ENCODE measurements at places on chromosomes 3 and 15.

DNA sequence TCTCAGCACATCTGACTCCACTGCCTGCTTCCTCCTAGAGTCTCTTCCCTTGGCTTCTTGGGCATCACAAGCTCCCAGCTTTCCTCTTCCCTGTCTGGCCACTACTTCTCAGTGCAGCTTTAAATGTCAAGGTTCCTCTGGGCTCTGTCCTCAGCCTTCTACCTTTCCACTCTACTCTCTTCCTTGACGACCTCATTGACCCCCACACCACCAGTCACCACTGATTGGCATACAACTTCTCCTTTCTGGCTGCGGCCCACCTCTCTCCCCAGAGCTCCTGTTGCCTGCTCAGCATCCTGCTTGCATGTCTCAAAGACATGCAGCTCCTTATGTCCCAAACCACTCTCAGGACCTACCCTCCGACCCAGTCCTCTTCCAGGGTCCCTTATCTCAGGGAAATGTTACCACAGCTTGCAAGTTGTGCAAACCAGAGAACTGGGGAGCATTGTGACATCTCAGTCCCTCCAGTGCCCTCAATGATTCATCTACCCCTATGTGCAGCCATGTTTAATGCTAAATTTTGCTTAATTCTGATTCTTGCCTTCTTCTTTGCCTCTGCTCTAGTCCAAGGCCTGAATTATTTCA, 49.9 kb downstream of the TRPM1 start:
- peak; percentile 0 for DNase-seq

- peak; percentile 19 for DNase-seq
These were observed 515 bp downstream of the EIF4G1 start for GRCh38 chr3:184314700-184315542.

DNA sequence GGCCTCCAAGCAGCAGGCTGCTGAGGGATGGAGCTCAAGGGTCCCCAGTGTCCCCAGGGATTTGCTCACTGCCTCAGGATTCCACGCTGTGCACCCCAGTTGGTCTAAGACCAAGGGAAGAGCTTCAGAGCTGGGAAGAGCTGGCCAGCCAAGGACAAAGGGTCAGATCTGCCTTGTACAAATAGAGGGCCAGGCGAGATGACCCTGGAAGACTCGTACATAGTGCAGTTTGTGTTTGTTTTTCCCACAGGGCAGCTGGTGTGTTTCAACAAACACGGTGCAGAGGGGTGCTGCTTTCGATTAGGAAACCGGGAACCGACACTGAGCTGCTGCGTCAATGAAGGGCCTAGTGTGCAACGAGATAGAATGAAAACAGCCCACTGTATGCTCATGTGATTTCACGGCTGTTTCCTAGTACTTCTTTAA, 56.1 kb upstream of the TRPM1 start:
- no peak for DNase-seq

DNA sequence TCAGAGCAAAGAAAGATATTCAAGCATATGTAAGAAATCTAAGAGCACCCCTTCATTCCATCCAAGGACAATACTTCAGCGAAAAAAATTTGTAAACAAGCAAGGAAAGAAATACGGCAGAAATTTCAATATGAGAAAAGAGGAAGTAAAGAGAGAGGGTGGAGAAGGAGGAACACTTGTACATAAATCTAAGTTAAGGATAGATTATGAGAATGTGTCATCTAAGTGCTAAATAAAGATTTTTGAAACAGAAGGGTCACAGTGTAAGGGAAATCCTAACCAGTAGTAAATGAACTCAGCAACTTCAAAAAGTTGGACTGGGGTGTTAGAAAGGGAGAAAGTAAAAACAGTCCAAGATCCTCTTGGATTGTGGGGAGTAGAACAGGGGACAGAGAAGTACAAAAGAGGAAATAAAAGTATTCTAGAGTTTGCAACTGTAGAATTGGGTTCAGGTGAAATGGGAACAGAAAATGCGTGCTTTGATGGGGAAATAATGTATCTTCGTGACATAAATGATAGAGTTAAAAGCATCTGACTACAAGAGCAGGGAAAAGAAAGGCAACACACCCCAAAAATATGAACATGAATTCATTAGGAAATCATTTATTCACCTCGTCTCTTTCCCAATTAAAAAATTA, 68.5 kb upstream of the ATP13A5 start:
- peak; percentile 38 for DNase-seq

GRCh38 chr3:42096796-42097565, 5.8 kb downstream of the TRAK1 start:
- no peak for DNase-seq

DNA sequence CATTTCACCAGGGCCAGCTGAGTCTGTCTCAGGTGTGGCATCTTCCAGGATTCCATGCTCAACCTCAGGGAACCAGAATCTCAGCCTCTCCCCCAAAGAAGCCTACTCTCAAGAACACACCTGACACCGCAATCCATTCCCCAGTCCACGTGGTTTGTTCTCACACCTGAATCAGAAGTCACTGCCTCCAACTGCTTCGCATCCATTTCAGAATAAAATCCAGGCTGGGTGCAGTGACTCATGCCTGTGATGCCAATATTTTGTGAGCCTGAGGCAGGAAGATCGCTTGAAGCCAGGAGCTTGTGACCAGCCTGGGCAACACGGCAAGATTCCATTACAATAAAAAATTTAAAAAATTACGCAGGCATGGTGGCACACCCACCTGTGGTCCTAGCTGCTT, 212.2 kb downstream of the FOXP1 start:
- DNase-seq, result no peak

GRCh38 chr15:30921781-30922479, 18.2 kb downstream of the FAN1 start:
- no peak for DNase-seq

DNA sequence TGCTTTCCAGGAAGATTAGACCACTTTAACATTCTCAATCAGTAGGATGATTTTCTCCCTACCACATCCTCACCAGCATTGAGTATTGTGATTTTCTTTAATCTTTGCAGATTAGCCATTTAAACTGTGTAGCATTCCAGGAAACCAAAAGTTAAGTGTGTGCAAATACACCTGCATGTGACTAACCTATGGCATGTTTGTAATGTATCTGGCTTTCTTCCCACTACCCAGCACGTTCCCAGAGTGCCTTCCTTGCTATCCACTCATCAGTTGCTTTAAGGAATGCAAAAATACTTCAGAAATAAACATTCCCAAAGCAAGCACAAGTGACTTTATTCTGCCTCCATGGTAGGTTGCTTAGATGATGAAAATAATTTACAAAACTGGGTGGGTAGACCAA, 74.2 kb downstream of the ATG7 start:
- DNase-seq, result no peak

GRCh38 chr15:40984964-40985363, 31.7 kb downstream of the CHAC1 start:
- DNase-seq, result no peak

GRCh38 chr3:127421943-127422662, 134.3 kb upstream of the PRR20G start:
- no peak for DNase-seq

GRCh38 chr15:68700455-68701123, 120.1 kb downstream of the ANP32A start:
- no peak for DNase-seq

DNA sequence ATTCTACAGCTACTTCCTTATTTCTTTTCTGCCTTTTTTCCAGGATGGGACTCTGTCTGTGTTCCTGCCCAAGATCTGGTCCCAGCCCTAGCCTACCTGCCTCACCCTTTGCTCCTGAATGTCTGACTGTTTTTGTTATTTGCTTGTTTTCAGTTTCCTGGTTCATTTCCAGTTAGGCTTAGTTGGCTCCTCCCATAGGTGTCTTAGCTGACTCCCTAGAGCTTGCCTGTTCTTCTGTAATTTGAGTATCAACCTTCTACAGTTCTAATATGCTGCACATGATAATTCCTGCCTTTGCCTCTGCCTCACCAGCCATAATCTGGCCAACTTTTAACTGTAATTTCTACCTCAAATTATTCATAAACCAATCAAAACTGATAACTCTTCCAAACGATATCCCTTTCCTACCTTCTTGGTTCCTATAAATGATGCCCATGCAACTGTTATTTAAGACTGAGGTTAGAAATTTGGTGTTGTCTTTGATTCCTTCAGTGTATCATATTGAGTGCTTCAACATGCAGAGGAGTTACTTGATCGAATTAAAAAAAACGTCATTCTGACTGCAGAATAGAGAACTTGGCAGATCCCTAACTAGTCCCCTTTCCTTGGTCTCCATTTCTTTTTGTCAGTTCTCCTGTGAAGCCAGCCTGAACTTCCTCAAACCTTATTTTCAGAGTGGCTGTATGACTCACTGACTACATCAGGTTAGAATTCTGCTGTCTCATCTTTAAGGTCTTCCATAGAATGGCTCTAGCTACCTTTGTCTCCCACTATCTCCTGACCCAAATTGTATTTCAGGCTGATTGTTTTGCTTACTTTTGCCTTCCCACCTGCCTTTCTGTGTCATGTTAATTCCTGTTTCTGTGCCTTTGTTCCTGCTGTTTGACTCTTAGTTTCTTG, 8.4 kb downstream of the GOLM2 start:
- peak; percentile 55 for DNase-seq

- no peak for DNase-seq
These were observed 21.6 kb upstream of the TAFA4 start for GRCh38 chr3:68953816-68954444.

- no peak for DNase-seq
These were observed 193.1 kb downstream of the SHQ1 start for GRCh38 chr3:72655131-72655551.

GRCh38 chr3:45462522-45463265, 74.3 kb downstream of the LARS2 start:
- peak; percentile 13 for DNase-seq

DNA sequence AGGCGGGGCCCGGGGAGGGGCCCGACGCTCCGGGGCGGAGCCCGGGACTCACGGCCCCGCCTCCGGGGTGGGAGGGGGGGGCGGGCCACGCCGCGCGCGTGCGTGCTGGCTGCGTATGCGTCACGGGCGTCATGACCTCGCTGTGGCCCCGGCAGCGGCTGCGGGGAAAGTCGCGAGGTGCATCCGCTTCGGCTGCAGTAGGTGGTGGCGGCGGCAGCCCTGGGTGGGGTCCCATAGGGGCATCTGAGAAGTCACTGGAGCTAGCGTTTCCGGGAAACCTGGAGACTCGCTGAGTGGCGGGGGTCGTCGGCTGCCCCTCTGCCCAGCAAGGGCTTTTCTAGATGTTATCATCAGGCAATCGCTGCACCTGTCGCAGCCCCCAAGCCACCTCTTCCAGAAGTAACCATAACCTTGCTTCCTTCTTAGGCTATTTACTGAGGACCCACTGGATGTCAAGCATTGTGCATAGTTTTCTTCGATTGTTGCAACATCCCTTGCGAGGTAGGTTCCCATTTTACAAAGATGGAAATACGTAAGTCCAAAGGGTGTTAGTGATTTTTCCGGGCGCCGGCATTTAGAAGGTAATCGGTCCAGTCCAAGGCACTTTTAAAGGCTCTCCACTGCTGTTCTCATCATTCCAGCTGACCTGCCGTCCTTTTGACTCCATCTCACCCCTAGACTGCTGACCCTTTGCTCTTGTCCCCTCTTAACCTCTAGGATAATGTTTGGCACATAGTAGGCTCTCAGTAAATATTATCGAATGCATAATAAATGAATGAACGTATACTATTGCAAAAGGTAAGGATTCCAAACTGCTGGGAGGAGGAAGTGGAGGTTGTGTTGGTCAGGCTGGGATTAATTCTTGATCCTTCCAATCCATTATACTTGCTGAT, at the start of gene GDPGP1:
Gene GDPGP1, plus strand, starts transcription at position 114 of the 893 bp plus-strand sequence. CDS start 6,700 bp downstream, outside the sequence.
- DNase-seq, result no peak

DNA sequence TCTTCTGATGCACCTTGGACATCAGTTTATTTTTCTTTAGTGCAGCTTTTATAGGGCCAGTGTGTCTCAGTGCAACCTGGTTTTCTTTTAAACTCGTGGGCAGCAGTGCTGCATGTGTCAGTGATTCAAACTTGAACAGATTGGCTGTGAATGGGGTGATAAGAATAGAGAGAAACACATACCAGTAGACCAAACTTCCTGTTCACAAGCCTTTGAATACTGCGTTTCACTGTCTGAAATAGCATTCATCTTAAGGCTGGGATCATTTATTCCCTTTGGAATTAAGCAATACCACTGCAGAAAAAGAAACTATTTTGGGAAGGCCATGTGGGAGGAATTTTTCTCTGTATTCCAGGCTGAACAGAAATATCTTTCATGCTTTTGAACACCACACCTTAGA, 51.7 kb downstream of the PHLDB2 start:
- DNase-seq, result no peak

GRCh38 chr3:196666001-196666867, 26.7 kb downstream of the NRROS start:
- DNase-seq, result peak; percentile 64

DNA sequence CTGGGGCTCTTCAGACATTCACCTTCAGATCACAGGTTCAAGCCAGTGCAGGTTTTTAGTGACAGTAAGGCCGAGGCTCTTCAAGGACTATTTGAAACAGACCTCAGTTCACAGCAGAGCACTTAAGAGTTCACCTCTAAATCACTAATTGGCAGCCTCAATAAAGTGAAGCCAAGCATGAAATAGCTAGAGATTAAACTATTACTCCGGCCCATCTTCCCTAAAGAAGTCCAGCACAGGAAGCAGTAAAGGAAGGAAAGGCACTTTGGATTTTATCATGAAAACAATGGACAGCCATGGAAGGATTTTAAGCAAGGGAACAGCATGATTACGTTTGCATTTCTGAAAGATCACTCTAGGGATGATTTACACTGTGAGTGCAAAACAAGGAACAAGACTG, 27.6 kb upstream of the ARL6 start:
- DNase-seq, result no peak

DNA sequence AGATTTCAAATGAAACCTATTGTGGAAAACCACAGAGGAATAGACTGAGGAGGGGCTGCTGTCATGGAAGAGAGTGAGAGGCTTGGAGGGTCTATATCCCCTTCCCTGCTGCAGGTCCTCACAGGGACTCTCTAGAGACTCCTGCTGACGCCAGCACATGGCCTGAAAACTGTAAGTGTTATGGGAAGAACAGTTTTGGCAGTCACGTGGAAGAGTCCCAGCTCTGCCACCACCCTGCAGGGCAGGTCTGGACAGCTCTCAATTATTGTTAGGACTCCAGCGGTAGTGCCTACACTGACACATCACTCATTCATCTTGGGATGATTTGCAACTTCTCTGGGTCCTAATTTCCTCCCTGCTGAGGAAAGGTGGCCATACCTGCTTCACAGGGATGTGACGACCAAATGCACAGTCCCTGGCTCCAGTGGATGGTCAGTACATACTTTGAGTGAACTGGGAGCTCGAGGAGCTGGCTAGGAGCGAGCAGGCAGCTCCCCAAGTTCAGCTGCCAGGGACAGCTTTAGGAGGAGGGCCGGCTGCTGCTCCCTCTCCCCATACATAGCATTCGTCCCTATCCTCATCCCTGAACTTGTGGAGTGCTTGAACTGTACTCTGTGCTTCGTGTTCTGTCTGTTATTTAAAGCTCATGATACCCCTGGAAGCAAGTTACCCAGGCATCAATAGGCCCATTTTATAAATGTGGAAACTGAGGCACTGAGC, 49.2 kb downstream of the CTXND1 start:
- no peak for DNase-seq
